ENCODE measurements at places on chromosomes 4 and X.

GRCh38 chrX:118325453-118325852 lies 20.5 kb upstream of the WDR44 start:
- DNase-seq, result no peak

DNA sequence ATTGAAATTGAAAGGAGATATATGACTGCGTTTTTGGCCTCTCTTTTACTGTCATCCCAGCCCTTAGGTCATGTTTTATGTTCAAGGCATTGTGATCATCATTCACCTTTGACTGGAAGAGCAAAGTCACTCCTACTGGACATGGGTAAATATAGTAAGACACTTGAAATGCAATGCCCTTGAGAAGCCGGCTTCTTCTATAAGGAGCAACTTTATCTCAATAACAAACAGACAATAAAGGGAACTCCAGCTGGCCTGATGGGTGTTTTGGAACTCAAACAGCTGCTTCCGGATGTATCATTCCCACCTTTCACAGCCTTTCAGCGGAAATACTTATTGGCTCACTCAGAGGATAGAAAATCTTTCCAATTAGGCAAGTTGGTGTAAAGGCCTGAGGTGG lies 65.1 kb upstream of the C4orf54 start:
- DNase-seq, result no peak

DNA sequence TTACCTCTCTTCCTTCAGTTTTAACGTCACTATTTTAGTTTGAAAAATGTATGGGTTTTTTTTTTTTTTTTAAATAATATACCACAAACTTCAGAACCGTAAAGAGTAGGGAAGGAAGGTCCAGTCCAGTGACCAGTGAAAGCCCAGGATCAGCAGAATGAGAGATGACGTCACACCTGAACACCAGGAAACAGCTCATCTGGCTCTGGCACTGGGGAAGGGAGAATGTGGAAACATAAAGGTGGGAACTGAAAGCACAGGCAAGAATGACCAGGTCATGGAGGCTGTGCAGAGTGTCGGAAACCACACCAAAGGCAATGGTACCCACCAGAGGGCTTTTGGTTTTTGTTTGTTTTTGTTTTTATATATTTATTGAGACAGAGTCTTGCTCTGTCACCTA lies 141.2 kb downstream of the DHX15 start:
- no peak for DNase-seq

DNA sequence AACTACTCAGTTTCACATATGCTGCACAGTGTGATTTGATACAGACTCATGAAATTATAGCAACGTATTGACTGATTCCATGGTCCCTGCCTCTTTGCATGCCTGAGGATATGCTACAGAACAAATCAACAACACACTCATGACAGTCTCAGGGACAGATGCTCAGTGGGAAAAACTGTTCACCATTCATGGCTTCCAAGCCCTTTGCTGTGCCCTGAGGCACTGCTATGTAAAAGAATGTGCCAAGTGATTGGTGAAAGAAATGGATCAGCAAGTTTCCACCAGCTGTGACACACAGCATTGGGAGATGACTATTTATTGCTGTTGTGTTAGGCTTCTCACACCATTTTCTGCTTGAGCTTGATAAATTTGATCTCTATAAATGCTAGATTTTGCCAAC lies 825.6 kb upstream of the INTU start:
- DNase-seq, result no peak

- no peak for DNase-seq
Measured at GRCh38 chrX:136546371-136546781, 14.4 kb downstream of the VGLL1 start.

DNA sequence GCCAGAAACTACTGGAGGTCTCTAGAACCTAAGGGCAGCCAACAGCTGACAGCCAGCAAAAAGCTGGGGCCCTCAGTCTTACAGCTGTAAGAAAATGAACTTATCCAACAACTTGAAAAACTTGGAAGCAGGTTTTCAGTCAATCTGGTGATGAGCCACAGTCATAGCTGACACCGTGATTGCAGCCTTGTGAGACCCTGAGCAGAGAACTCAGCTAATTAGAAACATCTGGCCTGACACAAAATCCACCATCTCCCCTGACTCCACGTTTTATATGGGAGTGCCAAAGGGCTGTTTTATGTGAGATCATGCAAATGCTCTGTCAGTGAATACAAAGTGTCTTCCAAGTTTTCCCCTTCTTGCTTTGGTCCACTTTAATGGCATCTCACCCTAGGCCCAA lies 198.8 kb upstream of the DCAF8L1 start:
- DNase-seq, result no peak

DNA sequence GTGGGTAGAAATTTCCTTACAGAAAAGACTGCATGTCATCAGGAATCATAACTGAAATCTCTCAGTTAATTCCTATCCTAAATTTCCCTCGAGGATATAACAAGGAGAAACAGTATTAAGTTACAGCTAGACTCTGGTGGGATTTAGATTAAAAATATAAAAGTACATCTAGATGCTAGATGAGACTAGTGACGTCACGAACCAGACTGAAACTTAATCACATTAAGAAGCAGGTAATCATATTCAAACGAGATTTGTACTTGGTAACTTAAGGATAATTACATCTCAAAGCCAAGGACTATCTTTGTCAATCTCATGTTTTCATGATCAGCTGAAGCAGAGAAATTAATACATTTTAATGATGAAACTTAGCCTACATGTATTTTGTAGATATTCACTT lies 130.6 kb downstream of the MTNR1A start:
- no peak for DNase-seq

GRCh38 chrX:34197946-34198345 lies 65.8 kb upstream of the FAM47A start:
- no peak for DNase-seq

- DNase-seq, result no peak
Measured at GRCh38 chrX:74923942-74924448, 1.3 kb downstream of the NEXMIF start.

All from NCI-H2171 (cell line).